ENCODE measurements at places on chromosomes 5 and 9.

DNA sequence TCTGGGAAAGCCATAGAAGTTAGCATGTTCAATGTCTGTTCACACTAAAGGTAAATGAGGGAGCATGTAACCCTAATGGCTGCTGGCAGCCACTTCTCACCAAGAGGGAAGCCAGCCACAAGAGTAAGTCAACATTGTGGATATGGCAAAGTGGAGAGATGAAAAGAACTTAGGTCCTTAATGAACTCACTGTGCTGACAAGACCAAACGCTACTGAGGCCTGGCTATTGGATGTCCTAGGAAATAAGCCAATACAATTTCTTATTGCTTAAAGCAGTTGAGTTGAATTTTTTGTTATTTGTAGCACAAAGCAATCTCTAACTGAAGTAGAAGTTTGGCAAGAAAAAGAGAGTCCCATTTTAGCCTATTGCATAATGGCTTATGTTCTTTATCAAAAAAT lies 6.8 kb downstream of the GPR150 start:
- DNase-seq, result no peak

GRCh38 chr5:5140479-5141338 lies 579 bp downstream of the ADAMTS16 start:
- no peak for DNase-seq

DNA sequence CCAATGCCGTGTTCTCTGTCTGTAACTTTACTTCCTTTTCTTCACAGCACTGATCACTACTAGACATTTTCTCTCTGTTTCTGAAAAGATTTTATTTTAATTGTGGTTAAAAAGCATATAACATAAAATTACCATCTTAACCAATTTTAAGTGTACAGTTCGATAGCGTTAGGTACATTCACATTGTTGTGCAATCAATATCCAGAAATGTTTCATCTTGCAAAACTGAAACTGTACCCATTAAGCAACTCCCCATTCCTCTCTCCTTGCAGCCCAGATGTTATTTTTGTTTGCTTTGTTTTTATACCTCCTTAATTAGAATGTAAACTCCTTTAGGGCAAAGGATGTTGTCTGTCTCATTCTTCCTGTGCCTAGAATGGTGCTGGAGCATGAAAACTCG lies 47.5 kb downstream of the COL27A1 start:
- no peak for DNase-seq

- no peak for DNase-seq
These were observed 10.0 kb upstream of the PLIN2 start for GRCh38 chr9:19137282-19137681.

GRCh38 chr5:135234242-135234641 lies 164.8 kb downstream of the MACROH2A1 start:
- no peak for DNase-seq

DNA sequence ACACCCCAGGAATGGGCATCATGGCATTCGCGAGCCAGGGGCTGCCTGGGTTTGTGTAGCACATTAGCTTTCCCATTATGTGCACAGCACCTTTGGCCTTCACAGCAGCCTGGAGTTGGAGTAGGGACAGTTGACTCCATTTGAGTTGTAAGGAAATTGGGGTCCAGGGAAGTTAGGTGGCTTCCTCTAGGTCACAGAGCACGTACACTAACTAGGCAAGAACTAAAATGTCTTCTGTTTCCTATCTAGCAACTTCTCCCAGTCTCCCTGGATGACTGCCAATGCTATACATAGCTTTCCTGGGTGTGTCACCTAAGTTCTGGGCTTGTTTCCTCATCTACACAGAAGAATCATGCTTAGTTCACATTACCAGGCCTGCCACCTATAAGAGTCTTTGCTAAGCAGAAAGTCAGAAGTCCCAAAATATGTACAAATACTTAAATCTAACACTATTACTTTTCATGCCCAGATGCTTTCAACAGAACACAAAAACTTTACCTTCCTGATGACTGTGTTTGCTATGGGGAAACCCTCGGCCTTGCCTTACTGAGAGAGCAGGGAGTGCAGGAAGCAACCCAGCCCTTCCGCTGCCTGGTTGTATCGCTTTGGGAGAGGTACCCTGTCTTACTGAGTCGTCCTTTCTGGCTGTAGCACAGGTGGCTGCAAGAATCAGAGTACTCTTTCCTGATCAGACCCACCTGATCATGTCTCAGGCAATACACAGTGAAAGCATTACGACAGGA lies 12.0 kb downstream of the MACROH2A1 start:
- DNase-seq, result no peak

DNA sequence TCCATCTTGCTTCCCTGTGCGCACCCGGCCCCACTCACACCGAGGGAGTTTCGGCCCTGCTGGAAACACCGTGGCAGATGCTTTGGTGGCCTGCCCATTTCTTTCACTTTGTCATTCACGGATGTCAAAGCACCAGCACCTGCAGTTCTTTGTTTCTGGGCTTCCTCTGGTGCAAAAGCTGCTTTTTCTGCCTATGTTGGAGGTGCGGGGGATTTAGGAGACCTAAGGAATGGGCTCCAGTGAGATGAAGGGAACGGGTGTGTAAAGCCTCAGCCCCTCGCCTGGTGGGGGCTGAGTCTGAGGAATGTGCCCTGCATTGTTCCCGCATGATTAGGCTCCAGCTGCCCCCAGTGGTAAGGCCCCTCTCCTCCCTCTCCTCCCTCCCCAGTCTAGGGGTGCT lies 62.3 kb downstream of the THBS4 start:
- no peak for DNase-seq

- no peak for DNase-seq
These were observed 16.1 kb downstream of the PALM2AKAP2 start for GRCh38 chr9:109796078-109796477.

- peak; percentile 88 for DNase-seq
These were observed at the start of gene HOMER1 for GRCh38 chr5:79513704-79514390. Gene HOMER1, minus strand, starts transcription at chr5:79514134. Its CDS starts 1,360 bp downstream, at chr5:79512774.

DNA sequence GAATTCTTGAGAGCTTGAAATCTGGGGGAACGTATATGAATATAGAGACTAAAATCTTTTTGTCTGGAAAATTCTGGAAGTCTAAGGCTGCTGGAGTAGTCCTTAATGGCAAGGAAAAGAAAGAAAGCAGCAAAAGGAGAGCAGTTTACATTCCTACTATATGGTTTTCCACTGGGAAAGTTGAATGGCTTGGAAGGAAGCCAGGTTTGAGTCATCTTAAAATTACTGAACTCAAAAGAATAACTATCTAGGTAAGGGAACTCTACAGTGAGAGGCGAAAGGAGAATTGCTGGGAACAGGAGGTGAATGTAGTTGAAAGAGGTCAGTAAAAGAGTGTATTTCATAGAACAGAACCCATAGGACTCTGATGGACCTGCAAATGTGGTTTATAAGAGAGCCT lies 258.1 kb upstream of the EDIL3 start:
- DNase-seq, result no peak

GRCh38 chr5:95996904-95997723 lies 35.5 kb upstream of the ELL2 start:
- no peak for DNase-seq

DNA sequence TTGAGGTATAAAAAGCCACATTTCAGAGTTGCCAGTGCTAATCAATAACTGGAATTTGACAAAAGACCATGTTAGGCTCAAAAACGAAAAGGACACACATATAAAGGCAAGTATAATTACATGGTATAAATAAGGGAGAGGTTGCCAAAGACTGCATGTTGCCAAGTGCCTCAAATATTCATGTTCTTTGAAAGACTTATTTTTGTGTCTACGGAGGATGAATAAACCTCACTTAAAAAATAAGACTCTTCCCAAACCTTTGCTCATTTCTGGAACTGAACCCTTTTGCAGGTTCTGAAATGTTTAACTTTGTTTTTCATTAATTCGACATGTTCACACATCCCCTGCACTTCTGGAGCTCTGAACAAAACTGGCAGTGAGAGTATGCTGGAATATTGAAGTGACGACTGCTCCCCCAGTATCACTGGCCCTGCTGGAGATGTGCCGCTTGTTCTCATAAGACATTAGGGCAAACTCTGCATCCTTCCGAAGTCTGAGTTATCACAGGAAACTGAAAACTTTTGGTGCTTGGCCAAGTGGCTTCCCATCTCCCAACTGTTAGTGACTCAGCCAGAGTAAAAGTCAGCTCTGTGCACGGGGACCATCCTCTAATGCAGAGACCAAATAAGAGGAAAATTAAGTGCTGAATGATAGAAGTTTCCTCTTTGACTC lies 336.8 kb downstream of the GLIS3 start:
- no peak for DNase-seq

DNA sequence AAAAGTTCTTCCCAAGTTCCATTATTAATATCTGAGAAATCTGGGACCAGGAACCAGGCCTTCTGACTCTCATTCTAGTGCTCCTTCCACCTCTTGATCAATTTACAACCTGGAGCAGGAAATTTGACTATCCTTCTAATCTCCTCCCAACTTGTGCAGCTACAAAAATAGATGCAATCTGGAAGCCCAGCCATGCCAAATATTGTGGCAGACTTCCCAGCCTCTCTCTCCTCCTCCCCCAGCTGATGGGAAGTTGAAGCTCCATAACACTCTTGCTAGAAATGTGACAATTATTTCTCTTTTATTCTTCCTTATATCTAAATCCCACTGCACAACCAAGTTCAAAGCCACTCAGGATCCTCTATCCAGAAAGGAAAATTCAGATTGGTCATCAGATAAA lies 252.1 kb downstream of the SEC61B start:
- no peak for DNase-seq

- DNase-seq, result no peak
These were observed 66.0 kb upstream of the PANK3 start for GRCh38 chr5:168645195-168645594.

DNA sequence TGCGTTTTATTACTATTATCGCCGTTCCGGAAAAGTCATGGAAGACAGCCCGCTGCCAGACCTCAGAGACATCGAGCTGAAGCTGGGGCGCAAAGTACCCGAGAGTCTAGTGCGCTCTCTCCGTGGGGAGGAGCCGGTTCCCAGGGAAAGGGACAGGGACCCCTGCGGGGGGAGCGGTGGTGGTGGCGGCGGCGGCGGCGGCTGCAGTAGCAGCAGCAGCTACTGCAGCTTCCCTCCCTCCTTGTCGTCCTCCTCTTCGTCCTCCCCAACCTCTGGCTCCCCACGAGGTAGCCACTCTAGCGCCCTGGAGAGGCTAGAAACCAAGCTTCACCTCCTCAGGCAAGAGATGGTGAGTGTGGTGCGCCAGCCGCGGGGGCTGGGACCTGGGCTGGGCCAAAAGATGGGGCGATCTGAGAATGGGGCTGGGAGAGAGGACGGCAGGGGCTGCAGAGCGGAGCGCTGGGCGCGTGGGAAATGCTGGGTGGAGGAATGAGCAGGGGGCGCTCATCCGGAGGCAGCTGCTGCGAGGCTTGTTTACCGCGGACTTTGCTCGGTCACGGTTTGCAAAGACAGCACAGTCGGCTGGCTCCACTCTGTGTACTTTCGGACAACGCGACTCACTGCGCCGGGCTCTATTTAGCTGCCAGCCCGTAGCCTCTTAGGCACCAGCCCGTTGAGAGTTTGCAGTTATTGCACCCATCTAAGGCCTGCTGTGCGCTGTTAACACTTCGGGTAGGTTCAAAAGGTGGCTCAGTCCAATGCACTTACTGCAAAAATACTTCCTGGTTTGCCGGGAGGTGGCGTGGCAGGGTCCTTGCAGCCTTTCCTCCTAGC lies 1.1 kb downstream of the LURAP1L start:
- DNase-seq, result peak; percentile 46

DNA sequence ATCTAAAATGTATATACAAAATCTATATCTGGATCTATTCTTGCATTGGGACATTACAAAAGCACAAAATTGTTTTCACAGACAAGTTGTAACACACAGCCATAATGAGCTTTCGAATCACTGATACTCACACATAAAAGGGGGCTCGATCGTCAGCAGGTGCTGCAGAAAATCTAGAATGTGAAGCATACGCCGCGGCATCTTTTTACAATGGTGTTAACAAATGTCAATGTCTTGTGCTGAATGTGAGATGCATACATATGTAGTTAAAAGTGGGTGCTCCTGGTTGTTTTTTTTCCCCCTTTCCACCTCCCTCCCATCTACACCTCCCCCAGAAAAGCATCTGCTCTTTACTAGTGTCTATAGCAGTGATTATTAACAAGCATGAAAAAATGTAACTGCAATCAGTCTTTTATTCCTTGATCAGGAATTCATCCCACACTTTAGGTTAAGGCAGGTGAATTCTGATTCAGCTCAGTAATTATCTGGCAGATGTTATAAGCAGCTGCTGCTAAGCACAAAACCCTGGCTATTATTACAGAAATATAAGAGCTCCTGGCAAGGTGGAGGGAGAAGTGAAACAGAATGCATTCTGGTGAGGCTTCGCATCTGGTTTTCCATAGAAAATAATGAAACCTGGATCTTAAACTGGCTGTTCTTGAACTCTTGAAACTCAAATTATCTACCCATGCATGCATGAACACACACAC lies 114.1 kb downstream of the MPDZ start:
- no peak for DNase-seq

GRCh38 chr9:20022410-20022809 lies 233.6 kb upstream of the SLC24A2 start:
- no peak for DNase-seq

GRCh38 chr5:8813180-8813579 lies 732.7 kb downstream of the SEMA5A start:
- DNase-seq, result no peak

DNA sequence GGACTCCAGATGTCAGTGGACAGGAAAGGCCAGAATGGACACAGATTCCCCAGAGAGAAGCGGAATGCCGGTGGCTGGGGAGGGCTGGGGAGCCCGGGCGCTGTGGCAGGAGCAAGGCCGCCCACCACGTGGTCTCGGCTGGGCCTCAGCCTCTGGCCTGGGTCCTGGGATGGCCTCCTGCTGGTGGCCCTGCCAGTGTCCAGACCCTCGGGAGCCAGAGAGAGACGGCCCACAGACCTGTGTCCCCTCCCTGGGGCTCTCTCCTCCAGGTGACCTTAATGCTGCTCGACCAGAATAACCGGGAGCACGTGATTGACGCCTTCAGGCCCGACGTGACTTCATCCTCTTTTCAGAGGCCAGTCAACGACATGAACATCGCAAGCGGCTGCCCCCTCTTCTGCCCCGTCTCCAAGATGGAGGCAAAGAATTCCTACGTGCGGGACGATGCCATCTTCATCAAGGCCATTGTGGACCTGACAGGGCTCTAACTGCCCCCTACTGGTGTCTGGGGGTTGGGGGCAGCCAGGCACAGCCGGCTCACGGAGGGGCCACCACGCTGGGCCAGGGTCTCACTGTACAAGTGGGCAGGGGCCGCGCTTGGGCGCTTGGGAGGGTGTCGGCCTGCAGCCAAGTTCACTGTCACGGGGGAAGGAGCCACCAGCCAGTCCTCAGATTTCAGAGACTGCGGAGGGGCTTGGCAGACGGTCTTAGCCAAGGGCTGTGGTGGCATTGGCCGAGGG lies 19.0 kb downstream of the FBXW5 start:
- no peak for DNase-seq

- DNase-seq, result no peak
These were observed 176.6 kb downstream of the ARHGAP26 start for GRCh38 chr5:142946547-142947426.

DNA sequence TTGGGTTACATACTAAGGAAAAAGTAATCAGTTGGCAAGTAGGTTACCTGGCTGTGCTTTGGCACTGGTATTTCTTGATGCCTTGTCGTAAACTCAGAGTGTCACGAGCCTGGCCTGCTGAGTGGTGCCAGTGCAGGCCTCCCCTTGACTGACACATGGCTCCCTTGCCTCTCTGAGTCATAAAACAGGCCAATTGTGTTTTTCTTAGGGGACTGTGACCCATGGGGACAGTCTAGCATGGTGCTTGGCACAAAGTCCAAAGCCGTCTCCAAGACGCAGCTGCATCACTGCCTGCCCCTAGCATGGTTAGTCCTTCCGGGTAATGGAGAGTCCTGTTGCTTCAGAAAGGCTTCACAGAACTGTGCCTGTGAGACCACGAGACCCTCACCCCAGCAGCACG lies 132.5 kb downstream of the MVB12B start:
- DNase-seq, result no peak

All from GM10248 (cell line).